ENCODE measurements at places on chromosomes 2 and 18.

DNA sequence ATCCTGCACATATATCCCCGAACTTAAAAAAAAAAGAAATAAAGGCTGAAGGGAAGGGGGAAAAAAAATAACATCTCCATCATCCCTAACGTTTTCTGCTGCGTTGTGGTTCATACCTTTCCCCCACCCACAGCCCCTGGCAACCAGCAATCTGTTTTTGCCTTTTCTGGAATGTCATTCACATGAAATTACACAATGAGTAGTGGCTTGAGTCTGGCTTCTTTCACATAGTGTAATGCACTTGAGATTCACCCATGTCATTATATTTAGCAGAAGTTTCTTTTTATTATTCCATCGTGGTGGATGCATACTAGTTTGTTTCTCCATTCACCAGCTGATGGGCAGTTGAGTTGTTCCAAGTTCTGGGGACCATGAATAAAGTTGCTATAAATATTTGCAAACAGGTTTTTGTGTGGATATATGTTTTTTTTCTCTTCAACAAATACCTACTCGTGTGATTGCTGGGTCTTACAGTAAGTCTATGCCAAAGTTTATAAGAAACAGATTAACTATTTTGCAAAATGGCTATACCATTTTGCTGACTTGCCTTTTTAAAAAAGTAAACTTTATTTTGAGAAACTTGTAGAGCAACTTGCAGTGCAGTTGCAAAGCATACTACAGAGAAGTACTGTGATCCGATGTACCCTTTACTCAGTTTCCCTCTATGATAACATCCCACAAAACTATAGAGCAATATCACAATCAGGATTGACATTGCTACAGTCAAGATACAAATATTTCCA, 322.5 kb downstream of the LPIN1 start:
- DNase-seq: no peak

DNA sequence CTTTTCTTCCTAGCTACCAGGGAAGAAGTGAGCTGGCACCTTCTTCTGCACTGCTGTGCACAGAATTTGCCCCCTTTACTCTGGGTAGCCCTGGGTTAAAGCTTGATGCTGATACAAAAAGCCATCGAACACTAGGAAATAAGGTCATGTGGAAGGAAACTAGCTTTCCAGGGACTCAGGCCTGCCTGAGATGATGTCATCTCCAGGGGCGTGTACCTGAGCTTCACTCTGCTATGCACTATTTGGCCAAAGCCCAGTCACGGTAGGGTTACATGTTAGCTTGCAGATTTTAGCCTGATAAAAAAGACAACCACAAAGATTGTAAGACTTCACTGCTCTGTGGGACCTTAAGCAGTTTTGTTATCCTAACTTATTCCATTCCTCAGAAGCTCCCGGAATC, 20.4 kb downstream of the EDAR start:
- no peak for DNase-seq

- no peak for DNase-seq
These were observed 136.6 kb upstream of the ACAA2 start for GRCh38 chr18:49949951-49950395.

DNA sequence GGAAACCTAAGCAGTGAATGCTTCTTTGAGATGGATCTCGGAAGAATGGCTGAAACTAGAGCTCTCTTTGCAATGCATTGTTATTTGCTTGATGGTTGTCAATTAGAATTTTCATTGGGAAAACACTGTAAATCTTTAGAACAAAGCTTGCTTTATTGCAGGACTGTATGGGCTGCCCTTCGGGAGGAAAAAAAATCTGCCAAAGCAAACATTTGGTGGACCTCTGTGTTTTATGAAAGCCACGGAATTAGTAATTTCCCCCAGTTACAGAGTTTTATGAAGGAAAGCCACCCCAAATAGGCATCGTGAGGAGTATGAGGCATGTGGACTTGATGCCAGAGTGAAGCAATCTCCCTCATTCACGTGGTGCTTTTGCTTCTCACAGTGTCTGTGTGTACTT, 33.5 kb downstream of the RHBDD1 start:
- DNase-seq: no peak

DNA sequence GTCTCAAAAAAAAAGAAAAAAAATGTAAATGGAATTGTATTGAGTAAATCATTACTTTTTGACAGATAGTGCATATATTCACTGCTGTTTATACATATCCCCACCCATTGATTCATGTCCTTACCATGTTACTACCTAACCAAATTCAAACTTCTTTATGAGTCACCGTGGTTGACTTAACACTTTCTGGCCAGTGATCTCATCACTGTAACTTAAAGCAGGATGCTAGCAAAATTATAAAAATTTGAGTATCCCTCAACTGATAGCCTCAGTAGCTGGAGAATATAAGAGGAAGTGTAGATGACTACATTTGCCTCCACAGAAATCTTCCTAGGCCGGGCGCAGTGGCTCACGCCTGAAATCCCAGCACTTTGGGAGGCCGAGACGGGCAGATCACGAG, 13.4 kb downstream of the CNOT9 start:
- DNase-seq: no peak

GRCh38 chr2:85823951-85824350, 64.8 kb downstream of the ST3GAL5 start:
- DNase-seq: no peak

- no peak for DNase-seq
These were observed 977 bp downstream of the SLC8A1 start for GRCh38 chr2:40450796-40451430.

Measured in stimulated activated effector memory CD8-positive, alpha-beta T cell treated with anti-CD3 and anti-CD28 coated beads, Interleukin-12 subunit alpha, Interleukin-12 subunit beta, amount 100 ng/mL, for 72 hours (primary cell).